ENCODE measurements at places on chromosomes 11 and 22.

GRCh38 chr11:26896719-26897118 is 97.2 kb upstream of the FIBIN start:
- DNase-seq: no peak

GRCh38 chr22:46026899-46027210 is 49.9 kb upstream of the WNT7B start:
- no peak for DNase-seq

GRCh38 chr11:400241-400689 is 6.3 kb downstream of the PKP3 start:
- DNase-seq: no peak

- no peak for DNase-seq
Measured at GRCh38 chr11:33825854-33826560, 51.7 kb upstream of the FBXO3 start.

DNA sequence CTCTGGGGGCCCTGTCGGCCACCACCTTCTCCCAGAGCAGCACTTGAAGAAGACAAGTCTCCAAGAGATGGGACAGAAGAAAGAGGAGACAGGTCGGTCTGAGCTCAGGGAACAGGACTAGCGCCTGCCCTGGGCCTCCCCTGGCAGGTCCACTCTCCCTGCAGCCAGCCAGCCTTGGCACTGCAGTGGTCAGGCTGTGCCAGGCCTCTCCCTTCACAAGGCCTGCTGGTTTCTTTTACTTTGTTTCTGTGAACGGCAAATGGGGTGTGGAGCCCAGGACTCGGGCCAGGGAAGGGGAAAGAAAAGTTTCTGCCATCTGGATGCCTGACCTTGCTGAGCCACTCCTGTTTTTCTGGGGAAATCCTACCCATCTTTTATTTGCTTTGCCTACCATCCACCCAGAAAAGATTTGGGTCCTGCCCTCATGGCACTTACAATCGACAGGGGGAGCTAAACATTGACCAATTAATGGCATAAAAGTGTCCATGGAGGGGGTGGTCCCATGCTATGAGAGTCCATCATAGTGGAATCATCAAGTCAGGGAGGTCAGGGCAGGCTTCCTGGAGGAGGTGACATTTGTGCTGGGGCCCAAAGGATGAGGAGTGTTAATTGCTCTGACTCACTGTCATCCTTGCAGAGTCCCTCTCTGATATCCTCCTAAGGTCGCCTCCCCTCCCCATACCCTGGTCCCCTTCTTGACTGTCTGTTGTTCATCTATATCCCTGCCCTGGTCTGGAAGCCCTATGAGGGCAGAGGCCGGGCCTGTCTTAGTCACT is 65.2 kb downstream of the NFAM1 start:
- DNase-seq: no peak

DNA sequence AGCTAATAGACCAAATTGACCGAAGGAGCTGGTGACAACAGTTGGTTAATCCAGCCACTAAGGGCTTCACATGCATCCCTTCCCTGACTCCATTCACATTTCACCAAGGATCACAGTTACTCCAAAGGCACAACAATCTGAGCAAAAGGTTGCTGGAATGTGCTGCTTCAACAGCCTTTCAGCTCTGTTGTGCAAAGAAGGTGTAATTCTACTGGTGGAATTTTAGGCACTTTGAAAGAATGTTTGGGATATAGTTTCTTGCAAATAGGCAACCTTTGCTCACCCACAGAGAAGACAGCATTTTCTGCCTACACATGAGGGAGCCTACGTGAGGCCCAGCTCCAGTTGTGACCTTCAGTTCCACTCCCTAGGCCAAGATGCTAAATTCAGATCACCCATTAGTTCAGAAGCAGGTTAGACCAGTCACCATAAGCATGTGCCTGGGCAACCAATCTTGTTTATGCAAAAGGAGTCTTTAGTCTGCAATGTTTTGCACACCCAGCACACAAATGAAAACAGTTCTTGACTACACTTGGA is 21.6 kb upstream of the FCHSD2 start:
- DNase-seq: no peak

DNA sequence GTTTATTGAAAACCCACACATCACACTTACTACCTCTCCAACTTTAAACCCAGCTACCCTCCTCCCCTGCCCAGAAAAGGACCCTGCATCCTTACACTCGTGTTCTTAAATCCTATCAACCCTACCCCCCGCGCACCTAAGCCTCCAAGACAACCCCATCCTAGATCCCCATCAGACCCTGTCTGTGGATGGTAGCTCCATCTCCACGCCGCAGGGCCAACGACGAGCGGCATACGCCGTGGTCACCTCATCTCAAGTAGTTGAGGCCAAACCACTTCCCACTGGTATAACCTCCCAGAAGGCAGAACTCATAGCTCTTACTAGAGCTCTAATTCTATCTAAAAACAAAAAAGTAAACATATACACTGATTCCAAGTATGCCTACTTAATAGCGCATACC is 9.4 kb upstream of the OR56A3 start:
- DNase-seq: no peak
